Right ventricle myocardium superior (tissue), 1 donor: ENCODE measurements at places on chromosomes 2 and 18. TPM values are rescaled to one million over a fixed set of nuclear protein-coding genes. Genes with fewer than 3 reads are reported as not detected.

DNA sequence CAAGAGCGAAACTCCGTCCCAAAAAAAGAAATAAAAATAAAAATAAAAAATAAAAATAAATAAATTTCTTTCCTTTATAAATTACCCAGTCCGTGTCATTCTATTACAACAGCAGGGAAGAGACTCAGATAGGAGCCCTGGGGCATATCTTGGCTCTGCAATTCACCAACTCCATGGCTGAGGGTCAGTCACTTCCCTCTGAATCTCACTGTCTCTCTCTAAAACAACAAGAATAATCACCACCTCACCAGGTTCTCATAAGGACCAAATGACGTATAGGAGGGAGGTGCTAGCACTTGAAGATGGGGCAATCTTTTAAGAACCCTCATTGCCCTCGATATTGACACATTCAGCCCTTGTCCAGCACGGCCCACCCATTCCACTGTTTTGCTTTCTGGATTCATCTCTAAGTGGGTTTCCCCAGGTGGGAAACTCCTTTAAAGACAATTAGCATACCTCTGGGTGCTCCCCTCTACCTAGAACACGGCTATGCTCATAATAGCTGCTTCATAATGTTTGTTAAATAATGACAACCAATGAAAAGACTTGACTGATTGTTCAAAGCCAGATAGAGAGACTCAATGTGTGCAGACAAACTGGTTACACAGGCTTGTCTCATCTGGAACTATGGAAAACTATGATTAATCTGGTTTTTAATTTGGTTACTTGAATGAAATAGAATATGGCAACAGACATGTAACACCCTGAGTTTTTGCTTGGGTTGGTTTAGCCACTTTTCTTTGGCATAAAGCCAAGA lies 15.1 kb downstream of the MYCN start:
- DNase-seq = no peak

Gene GYPC
- 111 TPM for total RNA-seq

DNA sequence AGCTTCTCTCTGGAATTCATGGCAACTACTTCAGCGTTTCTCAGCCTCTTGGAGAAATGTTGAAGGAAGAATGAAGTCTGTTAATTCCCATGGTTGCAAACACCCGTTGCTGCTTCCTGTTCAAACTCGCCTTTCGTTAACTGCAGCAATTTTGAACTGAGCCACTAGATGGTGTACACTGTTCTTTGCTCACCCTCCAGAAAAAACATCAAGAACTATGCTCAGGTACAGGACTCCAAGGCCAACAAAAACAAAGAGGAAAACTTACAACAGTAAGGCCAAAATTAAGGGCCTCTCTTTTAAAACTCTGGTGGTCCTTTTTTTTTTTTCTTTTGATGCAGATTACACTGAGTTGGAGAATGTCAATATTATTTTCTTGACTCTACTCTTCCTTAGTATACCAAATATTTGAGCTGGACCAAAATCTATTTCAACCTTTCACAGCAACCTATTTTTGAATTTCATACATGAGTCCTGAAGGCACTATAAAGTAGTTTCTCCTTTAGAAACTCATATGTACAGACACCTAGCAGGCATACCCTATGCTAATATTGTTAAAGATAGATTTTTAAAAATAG lies 58.2 kb downstream of the KLHL14 start:
- DNase-seq = no peak

- no peak for DNase-seq
Measured at GRCh38 chr18:42548493-42548892, 567.0 kb downstream of the RIT2 start.

Gene CRYGD
- total RNA-seq = not detected
